ENCODE measurements at places on chromosomes 12 and 14.

GRCh38 chr14:90118027-90118426, 56.2 kb downstream of the KCNK13 start:
- no peak for DNase-seq

- DNase-seq: no peak
These were observed 36.7 kb downstream of the PRICKLE1 start for GRCh38 chr12:42552822-42553221.

DNA sequence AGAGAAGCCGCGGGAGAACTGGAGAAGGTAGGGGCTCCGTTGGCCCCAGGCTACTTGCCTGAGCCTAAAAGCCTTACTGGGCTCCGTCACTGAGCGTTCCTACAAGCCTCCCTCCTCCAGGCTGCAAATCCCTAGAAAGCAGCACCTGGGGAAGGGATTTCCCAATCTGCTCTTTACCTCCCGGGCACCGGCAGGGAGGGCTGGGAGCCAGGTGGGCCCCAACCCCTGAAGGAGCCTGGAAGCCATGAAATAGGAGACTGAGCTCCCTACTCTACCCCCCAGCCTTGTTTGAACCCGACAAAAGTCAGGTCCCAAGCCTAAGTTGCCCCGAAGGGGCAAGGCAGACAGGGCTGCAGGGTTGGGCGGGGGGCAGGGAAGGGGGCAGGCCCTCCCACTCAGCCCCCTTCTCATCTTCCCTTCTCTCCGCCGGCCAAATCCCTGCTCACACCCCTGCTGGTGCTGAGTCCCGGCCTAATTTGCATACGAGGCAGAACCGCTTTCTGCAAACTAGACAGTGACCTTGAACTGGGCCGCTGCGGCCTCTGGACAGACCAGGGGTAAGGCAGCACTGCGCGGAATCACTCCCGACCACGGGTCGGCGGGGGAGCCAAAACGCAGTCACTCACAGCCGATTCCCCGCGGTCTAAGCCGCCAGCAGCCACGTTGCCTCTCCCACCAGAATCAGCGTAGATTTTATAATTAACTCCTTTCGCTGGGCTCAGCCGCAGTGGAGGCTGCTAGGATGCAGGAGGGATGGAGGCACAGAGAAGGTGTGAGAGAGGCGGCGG, 3.7 kb upstream of the HOXC12 start:
- no peak for DNase-seq

- no peak for DNase-seq
These were observed 37.5 kb upstream of the CORO1C start for GRCh38 chr12:108768591-108769500.

DNA sequence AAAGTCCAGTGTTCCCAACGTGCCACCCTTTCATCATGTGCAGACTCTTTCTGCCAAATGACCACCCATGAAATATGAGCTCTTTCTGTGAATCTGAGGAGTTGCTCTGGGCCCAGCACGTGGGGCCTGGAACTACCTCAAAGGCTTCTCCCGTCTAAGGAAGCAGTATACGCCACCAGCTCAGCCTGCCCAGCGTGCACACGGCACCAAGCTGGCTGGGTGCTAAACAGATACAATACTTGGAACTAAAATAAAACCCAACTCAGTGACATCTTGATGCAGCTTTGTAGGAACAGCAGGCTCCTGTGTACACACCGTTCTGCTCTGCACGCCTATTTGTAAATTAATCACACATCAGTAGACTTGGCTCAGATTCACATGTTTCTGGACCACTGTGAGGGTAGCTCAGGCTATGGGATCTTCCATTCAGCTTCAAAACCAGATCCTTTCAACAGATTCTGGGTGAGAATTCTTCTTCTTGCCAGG, 74.8 kb downstream of the ARL6IP4 start:
- no peak for DNase-seq

DNA sequence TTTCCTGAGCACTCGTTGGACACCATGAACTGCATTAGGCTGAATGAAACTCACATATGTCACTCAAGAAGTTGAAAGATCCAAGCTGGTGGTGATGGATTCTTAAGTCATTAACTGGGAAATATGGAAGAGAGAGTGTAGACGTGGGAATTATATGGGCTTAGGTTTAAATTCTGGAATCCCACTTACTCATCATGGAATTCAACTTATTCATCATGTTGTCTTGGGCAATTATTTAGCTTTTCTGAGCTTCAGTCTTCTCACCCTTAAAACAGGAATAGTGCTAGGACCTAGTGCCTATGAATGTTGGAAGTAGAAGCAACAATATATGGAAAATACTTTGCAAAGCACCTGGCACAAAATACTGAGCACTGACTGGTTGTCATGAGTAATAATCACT, 292.4 kb upstream of the TBX3 start:
- DNase-seq: no peak

DNA sequence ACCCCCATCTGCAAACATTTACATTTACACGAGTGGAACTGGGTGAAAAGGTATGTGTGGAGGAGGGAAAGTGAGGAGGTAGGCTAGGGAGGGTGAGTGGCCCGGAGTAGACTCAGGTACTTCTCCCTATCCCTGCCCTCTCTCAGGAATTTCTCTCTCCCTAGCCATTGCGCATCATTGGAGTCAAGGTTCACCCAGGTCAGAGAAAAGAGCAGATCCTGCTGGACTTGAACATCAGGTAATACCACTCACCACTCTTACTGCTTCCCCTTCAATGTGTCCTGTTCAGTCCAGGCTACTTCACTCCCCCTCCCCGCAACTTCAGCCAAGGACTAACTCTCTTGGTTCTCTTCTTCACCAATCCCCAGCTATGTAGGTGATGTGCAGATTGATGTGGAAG, 2.8 kb downstream of the ESYT1 start:
- DNase-seq: no peak

GRCh38 chr14:91018481-91018880, 42.0 kb downstream of the RPS6KA5 start:
- no peak for DNase-seq

GRCh38 chr14:101475456-101476257, 85.6 kb upstream of the DIO3 start:
- no peak for DNase-seq

GRCh38 chr12:129381715-129382114, 522.1 kb downstream of the TMEM132D start:
- no peak for DNase-seq

- DNase-seq: peak; percentile 45
These were observed 60.6 kb downstream of the SLC25A47 start for GRCh38 chr14:100383727-100384158.

- DNase-seq: no peak
These were observed 2.8 kb downstream of the TNS2 start for GRCh38 chr12:53052419-53053217.

GRCh38 chr12:111685322-111685810, 390 bp downstream of the BRAP start:
- DNase-seq: no peak

GRCh38 chr14:31294746-31295405, 87.3 kb upstream of the HECTD1 start:
- DNase-seq: no peak

- no peak for DNase-seq
These were observed 1.2 kb downstream of the CDKL1 start for GRCh38 chr14:50395448-50395847.

DNA sequence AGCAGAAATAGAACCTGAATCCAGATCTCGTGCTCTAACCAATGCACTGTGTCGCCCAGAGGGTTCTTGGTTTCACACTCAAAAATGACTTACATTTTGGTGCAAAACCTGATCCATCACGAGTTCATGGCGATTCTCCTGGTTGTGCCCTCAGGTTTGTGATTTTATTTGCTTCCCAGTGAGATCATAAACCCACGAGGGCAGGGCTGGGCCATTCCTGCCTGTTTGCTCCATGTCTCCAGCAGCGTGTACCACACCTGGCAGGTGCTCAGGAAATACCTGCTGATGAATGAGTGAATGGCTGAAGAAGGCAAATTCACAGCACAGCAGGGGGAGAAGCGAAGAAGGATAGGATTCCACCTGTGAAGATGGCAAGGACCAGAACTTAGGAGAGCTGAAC, 9.4 kb downstream of the ACACB start:
- no peak for DNase-seq

DNA sequence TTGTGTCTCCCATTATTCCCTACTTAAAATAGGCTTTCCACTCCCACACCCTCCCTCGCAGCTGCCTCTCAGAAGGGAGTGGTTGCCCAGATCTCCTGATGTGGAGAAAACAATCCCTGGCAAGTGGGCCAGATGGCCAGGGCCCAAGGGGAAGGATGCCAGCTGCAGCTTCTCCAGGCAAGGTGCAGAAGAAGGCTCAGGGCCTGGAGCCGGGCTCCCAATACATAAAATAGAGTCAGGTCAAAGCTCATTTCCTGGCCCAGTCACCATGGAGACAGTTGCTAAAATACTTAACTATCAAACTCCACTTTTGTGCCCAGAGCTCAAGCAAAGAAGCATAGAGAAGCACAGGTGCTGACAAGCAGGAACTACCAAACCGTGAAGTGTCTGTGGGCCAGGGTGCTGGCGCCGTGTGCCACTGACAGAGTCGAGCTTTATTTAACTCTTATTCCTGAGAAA, 45.7 kb upstream of the ITPR2 start:
- DNase-seq: no peak

DNA sequence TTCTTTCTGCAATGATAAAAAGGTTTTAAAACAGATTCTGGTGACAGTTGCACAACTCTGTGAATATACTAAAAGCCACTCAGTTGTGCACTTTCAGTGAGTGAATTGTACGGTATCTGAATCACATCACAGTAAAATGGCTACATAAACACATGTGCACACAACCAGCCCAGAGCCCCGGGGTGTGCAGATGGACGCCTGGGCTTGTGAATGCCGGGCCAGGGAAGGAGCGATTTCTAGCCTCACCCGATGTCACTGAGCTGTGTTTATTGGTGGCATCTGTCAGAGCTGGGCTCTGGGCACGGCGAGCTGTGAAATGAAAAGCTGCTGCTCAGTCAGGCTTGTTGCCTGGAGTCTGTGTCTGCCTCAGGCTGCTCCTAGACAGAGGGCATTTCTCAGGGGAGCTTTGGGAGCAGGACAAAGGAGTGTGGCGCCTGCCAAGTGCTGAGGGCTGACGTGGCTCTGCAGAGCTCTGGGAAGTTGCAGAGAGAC, 25.9 kb downstream of the RHOF start:
- DNase-seq: no peak

DNA sequence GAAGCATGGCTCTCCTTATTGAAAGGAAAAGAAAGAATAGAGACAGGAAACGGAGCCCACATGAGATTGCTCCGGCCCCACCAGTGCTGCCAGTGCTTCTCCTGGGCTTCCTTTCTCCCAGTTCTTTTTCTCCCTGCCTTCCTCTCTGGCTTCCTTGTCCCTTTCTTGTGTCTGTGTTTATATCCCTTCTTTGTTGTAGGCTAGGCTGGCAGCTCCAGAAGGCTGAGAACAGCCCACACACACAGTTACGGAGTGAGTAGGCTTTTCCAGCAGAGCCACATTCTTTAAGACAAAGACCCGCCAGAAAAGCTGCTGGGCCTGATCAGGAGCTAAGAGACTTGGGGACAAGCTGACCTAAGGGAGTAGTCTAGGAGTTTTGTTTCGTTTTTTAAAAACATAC, 13.0 kb downstream of the CIPC start:
- no peak for DNase-seq

- DNase-seq: no peak
These were observed 34.2 kb downstream of the ARID4A start for GRCh38 chr14:58332561-58332960.

GRCh38 chr14:88164906-88165534, 158.0 kb downstream of the KCNK10 start:
- DNase-seq: no peak

DNA sequence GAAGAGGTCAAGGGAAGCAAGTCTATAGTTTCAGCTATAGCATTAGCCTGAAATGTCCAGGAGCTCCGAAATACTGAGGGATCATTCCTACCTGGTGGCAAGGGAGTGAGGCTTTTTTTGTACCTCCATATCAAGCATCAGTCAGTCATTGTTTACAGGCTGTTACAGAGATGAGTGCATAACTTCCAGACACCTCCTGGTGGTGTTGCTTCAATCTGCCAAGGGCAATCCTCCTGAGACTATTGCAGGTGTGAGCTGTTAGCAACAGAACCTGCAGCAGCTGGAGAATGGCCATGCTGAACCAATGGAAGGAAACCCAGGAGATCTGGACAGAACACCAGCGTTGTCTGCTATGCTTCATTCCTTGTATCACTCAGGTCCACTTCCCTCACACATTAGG, 80.0 kb upstream of the SLC8A3 start:
- DNase-seq: no peak

- DNase-seq: no peak
These were observed 1104.1 kb upstream of the TMEM132C start for GRCh38 chr12:127162902-127163301.

- no peak for DNase-seq
These were observed 4.5 kb downstream of the HVCN1 start for GRCh38 chr12:110684312-110684836.

DNA sequence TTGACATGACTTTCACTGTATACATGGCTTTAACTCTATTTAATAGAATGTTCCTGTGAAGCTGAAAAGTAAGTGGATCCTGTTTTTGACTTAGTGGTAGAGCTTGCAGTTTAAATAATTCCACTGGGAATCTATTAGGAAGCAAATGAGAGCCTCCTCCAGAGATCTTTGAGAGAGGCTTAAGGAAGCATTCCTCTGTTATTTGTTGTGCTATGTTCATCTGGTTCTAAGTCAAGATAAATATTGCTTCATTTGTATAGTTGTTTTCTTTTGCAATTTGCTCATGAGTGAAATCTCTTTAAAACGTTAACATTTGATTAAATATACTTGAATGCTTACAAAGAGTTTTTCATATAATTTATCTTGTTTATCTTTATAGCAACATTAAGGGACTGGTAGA, 70.4 kb downstream of the TMTC2 start:
- DNase-seq: no peak

DNA sequence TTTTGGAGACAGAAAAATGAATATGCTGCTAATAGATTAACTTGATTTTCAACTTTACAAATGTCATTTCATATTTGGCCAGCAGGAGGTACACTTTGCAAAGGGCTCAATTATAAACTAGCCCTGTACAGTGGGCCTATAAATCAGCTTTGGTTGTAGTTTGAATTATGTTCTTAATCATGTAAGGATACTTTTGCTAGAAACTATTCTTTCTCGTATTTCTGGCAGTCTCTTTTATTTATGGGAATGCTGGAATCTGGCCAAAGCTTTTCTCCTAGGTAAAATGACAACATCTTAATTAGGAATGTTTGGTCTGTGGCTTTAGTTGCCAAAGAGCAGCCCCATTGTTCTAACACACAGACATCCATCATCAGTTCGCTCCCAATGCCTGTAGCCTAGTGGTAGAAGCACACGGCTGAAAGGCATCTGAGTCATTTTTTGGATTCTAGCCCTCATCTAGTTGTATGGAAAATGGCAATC, 1322.3 kb upstream of the SEL1L start:
- DNase-seq: no peak

DNA sequence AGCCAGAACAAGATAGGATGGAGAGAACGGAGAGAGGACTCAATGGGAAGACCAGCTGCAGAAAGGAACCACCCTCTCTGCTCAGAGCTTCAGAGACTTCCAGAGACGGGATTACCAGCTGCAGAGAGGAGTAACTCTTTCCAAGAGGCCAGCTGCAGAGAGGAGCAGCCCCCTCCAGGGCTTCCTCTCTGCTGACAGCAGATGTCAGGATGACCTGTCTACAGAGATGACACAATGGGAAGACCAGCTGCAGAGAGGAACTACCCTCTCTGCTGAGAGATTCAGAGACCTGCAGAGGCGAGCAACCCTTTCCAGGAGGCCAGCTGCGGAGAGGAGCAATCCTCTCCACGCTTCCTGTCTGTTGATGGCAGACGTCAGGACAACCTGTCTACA, 61.8 kb downstream of the KLRG1 start:
- DNase-seq: no peak

- DNase-seq: no peak
These were observed 109.8 kb upstream of the DNM1L start for GRCh38 chr12:32569259-32569658.

- no peak for DNase-seq
These were observed 55.4 kb downstream of the TMEM121 start for GRCh38 chr14:105581551-105582341.
